ENCODE measurements at places on chromosomes 1 and 21.
A peak's percentile ranks its signal among the peaks of the same experiment; 100 is the strongest.

GRCh38 chr1:227895828-227896685 is 51.7 kb downstream of the WNT9A start:
- DNase-seq, result no peak

GRCh38 chr1:175833502-175833901 is 90.1 kb upstream of the TNR start:
- DNase-seq, result no peak

DNA sequence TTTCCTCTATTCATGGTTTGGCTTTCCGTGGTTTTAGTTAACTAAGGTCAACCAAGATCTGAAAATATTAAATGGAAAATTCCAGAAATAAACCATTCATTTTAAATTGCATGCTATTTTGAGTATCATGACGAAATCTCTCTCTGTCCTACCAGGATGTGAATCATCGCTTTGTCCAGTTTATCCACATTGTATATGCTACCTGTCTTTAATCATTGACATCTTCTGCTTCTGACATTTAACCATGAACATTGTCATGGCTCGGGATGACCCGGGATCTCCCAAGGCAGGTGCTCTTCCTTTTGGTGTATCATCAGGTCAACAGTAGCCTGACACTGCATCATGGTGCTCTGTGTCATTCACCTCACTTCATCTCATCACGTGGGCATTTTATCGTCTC is 125.5 kb upstream of the HNRNPU start:
- DNase-seq, result no peak

DNA sequence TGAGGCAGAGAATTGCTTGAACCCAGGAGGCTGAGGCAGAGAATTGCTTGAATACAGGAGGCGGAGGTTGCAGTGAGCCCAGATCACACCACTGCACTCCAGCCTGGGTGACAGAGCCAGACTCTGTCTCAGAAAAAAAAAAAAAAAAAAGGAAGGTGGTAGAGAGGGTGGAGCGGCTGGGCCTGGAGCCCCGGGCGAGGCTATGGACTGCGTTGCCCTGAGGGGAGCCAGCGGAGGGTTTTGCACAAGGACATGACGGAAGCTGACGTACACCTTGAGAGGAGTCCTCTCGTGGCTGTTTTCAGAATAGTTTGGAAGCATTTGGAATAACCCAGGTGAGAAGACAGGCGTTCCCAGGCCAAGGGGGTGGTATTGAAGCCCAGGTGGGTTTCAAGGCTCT is 6.9 kb upstream of the FBLIM1 start:
- DNase-seq, result no peak

DNA sequence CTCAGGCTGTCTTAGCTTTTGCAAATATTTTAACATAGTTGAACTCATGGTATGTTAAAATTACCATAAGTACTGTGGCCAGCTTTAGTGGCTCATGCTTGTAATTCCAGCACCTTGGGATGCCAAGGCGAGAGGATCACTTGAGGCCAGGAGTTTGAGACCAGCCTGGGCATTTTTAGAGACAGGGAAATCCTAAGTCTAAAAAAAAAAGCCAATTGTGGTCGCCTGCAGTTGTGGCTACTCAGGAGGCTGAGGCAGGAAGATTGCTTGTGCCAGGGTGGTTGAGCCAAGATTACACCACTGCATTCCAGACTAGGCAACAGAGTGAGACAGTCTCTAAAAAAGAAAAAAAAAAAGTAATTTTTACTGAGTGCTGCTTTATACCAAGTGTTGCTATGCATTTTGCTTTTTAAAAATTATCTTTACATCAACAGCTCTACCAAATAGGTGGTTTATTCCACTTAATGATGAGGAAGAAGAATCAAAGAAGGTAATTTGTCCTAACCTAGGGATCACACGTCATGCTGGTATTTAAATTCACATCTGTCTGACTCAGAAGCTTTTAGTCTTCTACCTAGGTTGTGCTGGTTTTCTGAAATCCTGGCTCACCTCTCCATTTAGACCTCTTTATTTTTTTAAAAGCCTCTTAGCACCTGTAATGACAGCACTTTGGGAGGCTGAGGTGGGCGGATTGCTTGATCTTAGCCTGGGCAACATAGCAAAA is 16.8 kb downstream of the PPP1R12B start:
- no peak for DNase-seq

DNA sequence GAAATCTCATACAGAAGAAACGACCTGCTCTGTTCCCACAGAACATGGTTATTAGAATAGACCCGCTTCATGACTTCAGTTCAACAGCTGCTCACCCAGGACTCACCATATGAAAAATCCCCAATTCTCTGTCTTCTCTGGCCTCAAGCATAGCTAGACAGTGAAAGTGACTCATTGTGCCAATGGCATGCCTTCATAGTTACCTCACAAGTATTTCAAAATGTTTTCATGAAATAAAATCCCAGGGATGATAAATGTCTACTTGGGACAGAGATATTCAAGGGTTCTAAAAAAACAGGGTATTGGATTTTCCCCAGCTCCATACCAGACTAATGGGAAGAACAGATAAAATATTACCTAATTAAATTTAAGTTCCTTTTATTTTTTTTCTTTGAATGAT is 82.3 kb downstream of the NOTCH2 start:
- no peak for DNase-seq

DNA sequence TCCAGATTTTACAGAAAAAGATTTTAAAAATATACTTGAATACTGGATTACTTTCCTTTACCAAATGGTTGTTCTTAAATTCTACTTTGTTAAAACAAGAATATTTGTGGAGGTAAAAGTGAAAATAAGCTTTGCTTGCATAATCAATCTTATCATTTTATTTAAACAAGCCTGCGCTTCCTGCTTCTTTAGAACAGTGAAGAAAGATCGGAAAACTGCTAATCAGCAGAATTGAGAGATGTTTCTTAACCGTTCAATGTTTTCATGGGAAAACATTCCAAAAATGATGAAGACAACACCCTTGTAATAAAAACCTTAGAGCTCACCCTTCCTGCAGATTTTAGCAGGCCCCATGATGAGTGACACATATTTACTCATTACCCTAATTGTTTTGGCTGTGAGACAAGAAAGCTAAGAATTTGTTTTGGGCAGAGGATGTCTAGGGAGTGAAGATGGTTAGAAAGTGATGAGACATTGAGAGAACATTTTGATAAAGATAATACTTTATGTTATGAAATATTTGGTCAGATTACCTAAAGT is 72.6 kb downstream of the TPR start:
- no peak for DNase-seq

DNA sequence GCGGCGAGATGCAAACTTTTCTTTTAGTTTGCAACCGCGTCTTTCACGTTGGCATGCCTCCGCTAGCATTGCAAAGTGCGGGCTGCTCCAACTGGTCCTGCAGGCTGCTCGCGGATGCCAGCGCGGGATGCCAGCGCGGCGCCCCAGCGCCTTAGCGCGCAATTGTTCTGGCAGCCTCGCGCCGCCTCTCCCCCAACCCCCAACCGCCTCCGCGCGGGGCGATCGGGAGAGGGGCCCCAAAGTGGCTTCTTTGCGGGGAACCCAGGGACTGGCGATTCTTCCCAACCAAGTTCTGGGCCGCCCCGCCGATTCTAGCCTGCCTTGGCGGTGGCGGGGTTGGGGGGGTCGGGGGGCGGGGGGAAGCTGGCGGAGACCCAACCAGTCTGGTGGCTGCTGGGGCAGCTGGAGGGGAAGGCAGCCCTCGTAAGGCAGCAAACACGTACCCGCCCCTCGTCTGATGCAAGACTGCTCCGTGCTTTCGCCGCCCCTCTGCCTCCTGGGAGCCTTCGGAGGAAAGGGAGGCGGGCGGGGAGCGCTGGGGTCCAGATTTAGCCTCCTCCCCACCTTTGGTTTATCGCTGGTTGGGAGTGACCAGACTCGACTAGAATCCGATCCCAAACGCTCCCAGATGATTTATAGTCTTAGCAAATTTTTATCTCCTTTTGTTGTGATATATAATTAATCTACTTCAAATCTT is 756 bp downstream of the PHGDH start:
- no peak for DNase-seq

DNA sequence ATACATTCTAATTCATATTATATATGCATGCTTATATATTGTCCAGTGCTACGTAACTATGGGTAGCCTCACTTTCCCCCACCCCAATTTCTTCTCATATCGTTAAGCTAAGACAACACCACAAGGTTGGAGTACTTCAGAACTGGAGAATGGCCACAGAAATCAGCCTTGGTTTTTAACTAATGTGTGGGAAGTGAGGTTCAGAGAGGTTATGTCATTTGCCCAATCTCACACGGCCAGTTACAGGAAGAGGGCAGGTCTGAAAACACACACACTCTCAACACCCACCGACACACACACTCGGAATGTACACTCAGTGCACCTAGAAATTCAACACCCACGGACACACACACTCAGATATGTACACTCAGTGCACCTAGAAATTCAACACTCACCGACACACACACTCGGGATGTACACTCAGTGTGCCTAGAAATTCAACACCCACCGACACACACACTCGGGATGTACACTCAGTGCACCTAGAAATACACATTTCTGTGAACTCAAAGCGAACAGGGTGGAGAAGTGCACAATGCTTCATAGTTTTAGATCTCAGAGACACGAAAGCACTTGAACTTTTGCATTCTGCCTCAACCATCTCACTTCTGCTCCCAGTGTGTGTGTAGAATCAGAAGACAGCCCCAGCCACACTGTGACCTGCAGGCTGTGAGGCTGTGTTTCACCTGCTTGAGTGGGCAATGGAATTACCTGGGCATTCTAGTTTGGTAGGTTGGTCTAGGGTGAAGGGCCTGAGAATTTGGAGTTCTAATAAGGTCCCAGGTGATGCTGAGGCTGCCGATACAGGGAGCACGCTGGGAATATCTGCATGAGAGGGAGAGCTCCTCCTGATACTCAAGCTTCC is 170.4 kb downstream of the CLIC6 start:
- no peak for DNase-seq

- DNase-seq, result no peak
Measured at GRCh38 chr1:2170211-2170610, 24.4 kb downstream of the FAAP20 start.

GRCh38 chr1:24392982-24393650 is 20.5 kb downstream of the STPG1 start:
- DNase-seq, result no peak

DNA sequence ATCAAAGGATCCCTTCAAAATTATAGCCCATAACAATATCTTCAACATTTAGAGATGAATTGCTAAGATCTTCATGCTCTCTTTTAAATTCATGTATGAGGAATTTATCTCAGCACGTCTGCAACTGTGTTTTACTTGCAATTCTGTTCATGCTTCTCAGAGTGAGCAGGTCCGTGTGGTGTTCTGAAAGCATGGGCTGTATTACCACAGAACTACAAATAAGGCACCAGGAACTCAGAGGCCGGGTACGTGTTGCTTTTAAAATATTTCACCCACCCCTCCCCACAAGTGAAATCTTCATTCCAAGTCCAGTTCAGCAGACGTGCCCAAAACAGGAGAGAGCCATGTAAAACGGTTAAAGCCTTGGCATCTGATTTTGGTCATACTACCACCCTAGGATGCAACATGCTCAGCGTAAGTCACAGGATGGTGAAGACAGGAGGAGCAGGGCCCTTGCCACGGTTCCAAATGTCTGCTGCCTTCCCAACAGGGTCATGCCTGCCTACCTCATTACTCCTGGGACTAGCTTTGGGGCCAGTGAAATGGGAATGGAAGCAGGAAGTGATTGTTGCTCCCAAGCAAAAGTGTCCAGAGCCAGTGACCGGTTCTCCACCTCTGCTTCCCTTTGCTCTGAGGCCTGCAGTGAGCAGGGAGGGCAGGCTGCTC is 133.7 kb downstream of the PTPN14 start:
- DNase-seq, result no peak

- DNase-seq, result no peak
Measured at GRCh38 chr1:77385551-77385950, 103.7 kb downstream of the AK5 start.

DNA sequence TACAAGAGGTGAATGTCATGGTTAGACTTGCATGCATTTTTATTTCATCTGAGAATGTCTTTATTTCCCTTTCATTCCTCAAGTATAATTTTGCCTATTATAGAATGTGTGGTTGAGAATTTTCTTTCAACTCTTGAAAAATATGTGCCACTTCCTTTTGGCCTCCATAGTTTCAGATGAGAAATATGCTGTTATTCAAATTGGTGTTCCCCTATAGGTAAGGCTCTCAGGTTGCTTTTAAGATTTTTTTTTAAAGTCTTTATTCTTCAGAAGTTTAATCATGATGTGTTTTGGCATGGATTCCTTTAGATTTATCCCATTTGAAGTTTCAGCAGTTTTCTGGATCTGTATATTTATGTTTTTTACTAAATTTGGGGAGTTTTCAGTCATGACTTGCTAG is 2.1 kb downstream of the MROH7 start:
- no peak for DNase-seq

GRCh38 chr1:47940779-47941178 is 56.4 kb downstream of the TRABD2B start:
- DNase-seq, result no peak

DNA sequence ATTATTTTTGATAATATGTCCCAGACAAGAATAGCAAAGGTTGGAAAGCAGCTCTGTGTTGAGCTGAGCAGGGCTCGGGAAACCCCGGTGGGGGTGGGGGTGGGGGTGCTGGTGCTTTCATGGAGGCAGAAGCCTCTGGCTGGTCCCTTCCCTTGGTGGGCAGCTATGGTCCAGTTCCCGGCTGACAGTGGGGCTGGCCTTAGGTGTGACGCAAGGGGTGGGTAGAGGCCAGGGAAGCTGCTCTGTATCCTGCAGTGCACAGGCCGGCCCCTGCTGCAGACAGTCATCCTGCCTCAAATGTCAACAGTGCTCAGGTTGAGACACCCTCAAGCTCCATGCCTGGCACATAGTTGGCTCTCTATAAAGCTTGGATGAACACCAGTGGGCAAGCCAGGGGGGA is 8.9 kb downstream of the ACTL8 start:
- DNase-seq, result no peak

DNA sequence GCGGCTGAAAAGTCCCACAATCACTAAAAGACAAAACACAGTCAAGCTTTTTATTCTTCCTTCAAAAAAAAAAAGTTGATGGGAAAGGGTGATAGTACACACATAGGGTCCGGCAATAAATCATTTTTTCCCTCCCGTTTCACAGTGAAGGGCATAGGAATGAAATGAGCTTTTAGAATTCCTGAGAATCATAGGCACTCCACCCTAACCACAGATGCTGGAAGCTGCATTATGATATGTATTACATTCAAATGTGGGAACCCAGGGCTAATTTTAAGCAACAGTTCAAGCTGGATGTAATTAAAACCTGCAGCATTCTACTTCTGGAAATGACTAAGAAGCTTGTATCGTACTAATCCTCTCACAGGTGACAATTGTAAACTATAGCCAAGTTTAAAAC is 75.7 kb upstream of the KCNJ15 start:
- DNase-seq, result no peak

- peak; percentile 86 for DNase-seq
Measured at GRCh38 chr1:26035203-26035958, 10.5 kb downstream of the SLC30A2 start.

GRCh38 chr1:169119405-169119804 is 12.9 kb downstream of the ATP1B1 start:
- DNase-seq, result no peak

- no peak for DNase-seq
Measured at GRCh38 chr1:77846966-77847365, 41.5 kb upstream of the NEXN start.

GRCh38 chr1:101605878-101606277 is 369.1 kb downstream of the S1PR1 start:
- DNase-seq, result no peak

Data from T-helper 9 cell (primary cell).